ENCODE measurements at places on chromosomes 7 and 10.
A peak's percentile ranks its signal among the peaks of the same experiment; 100 is the strongest.

GRCh38 chr7:117841611-117842010 is 31.6 kb downstream of the CTTNBP2 start:
- no peak for DNase-seq

DNA sequence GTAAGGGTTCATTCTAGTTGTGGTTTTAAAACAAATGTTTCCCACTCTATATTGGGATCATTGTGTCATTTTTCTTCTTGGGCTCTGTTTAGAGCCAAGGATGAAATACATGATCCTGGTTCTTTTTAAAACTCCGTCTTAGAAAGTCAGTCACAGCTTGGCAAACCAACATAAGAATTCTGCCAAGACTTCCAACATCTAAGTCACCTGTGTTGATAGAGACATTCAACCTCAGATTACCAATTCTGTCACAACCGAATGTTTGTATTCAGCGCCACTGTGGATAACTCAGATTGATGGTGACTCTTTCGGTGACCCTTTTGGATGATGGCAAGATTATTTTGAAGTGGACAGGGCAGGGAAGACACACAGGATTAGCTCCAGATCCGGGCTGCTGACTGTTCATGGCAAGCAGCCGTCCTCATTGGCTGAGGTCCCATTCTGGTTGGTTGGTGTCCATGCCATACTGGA is 255.4 kb downstream of the ARHGAP21 start:
- DNase-seq: peak; percentile 25

- no peak for DNase-seq
These were observed 60.9 kb downstream of the CALML3 start for GRCh38 chr10:5585517-5586206.

DNA sequence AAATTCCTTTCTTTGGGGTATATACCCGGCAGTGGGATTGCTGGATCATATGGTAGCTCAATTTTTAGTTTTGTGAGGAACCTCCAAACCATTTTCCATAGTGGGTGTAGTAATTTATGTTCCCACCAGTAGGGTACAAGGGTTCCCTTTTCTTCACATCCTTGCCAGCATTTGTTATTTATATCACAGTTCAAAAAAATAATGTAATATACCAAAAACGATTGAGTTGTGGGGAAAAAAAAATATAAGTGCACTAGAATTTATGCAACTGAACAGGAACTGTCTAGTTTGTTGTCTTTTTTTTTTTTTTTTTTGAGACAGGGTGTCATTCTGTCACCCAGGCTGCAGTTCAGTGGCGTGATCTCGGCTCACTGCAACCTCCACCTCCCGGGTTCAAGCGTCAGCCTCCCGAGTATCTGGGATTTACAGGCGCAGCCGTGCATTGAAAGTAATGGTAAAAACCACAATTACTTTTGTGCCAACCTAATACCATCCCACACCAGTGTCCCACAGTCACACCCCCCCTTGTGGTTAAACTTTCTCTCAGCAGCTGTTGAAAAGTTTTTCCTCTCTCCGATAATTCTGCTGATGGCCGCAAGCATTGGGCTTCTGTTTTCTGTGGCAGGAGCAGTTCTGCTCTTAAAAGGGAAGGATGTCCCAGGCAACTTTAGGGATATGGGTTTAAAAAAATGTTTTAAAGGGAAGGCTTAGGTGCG is 6.8 kb upstream of the LAT2 start:
- peak; percentile 38 for DNase-seq

DNA sequence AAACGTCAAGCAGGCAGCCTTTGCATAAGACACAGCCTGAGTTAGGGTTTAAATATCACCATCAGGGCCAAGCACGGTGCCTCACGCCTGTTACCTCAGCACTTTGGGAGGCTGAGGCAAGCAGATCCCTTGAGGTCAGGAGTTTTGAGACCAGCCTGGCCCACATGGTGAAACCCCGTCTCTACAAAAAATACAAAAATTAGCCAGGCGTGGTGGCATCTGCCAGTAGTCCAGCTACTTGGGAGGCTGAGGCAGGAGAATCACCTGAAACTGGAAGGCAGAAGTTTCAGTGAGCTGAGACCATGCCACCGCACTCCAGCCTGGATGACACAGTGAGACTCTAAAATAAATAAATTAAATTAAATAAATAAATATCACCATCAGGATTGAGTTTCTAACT is 33.0 kb downstream of the SRPK2 start:
- DNase-seq: no peak

GRCh38 chr7:150358433-150358832 is 10.2 kb upstream of the REPIN1 start:
- no peak for DNase-seq

GRCh38 chr7:131586259-131586658 is 29.8 kb upstream of the PODXL start:
- DNase-seq: no peak

GRCh38 chr10:126208726-126209302 is 179.5 kb downstream of the ADAM12 start:
- no peak for DNase-seq

GRCh38 chr7:30765408-30765807 is 5.8 kb upstream of the MINDY4 start:
- no peak for DNase-seq

DNA sequence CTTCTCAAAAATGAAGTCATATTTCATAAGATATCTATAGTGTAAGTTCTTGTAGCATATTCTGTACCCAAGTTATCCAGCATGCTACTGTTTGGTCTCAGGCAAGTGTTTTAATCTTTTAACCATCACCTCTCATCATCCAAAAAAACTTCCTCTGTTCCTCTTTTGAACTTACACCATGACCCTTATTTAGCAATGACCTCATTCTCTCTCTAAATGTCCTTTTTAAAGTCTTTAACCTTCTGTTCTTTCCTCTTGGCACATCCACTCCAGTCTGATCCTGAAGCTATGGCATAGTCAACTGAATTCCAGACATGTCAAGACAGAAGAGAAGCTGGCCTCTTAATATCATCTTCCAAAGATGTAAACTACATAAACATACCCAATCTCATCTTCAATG is 26.2 kb downstream of the PPP3CB start:
- no peak for DNase-seq

- no peak for DNase-seq
These were observed 22.9 kb downstream of the RBM33 start for GRCh38 chr7:155667241-155667829.

GRCh38 chr7:136958016-136958415 is 89.6 kb downstream of the CHRM2 start:
- DNase-seq: no peak

GRCh38 chr7:106346678-106347217 is 62.0 kb upstream of the NAMPT start:
- DNase-seq: peak; percentile 37

DNA sequence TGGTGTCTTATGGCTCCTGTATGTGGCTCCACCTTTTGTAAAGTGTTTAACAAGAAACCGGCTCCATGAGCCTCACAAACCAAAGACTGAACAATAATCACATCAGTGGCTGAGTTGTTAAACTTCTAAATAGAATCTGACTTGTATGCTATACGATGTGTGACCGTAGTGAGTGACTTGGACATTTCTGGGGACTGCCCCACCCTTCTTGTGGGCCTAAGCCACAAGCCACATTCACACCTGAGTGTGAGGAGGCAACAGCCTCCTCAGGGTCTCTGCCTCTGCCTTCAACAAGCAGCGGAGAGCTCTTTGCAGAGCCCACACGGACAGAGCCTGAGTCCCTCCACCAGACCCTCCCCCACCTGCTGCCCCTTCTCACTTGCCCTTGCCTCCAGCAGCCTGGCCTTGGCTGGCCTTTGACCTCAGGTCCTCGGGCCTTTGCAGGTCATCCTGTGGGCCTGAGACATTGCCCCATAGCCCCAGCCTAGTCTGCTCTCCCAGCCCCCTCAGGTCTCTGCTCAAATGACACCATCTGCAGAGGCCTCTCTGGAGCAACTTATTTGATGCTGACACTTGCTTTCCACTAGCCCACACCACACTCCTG is 156.8 kb upstream of the TNS3 start:
- no peak for DNase-seq

DNA sequence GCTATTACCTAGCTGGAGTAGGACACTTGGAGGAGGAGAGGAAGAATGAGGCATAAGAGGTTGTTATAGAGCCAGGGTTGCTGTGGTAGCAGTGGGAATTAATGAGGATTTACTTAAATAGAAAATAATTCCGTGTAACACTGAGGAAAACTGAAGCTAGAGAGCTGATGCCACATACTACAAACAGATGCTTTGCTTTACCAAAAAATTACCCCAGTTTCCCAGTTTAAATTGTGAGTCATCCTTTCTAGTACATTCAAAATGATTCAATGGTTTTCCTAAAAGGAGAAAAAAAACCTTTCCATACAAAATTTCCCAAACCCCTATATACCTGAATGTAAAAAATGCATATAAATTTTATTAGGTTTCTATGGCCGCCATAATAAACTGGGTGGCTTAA is 58.3 kb downstream of the ZNF518A start:
- no peak for DNase-seq

- no peak for DNase-seq
These were observed 154.6 kb downstream of the ZNF438 start for GRCh38 chr10:30877111-30877510.

- DNase-seq: no peak
These were observed 294.3 kb downstream of the CTNNA3 start for GRCh38 chr10:67401711-67402110.

DNA sequence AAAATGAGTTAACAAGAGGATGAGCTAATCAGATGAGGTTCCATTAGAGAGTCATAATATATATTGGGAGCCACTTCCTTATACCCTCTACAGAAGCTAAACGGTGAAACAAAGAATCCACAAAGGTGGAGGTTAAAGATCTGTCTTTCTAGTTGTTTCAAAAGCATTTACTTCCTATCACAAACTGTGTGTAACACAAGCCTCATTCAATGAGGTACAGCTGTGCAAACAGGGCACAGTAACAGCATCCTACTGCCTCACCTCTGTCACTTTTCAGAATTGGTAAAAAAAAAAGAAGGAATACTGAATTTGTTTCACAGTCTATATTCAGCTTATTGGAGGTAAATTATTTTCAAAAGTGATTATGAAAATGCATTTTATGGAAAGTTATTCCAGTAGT is 128.7 kb downstream of the AGMO start:
- DNase-seq: no peak

DNA sequence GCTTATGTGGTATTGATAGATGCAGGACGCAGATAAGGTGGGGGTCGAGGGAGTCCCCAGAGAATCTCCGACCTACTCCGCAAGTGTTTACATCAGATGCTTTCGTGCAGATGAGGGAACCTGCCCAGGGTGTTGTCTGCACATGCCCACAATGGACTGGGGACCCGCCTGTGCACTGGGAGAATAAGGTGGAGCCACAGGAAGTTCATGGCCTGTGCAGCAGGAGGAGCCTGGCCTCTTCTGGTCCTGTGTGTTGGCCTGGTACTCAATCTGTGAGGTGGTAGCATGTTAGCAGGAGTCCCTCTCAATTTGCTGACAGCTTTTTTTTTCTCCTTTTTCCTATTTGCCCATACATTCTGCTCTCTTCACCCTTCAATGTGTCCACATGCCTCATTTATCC is 54.1 kb upstream of the AKR1C1 start:
- no peak for DNase-seq

GRCh38 chr7:91847876-91848588 is 32.5 kb downstream of the MTERF1 start:
- DNase-seq: no peak

DNA sequence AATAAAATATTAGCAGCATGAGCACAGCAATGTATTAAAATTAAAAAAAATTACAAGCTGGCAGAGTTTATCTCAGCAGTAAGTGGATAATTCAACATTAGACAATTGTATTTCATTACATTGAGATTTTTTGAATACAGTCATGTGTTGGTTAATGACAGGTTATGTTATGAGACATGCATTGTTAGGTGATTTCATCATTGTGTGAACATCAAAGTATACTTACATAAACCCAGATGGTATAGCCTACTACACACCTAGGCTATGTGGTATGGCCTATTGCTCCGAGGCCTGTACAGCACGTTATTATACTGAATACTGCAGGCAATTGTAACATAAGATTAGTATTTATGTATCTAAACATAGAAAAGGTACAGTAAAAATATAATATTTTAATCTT is 29.7 kb downstream of the CCDC6 start:
- no peak for DNase-seq

- DNase-seq: no peak
These were observed 140.9 kb upstream of the NRBF2 start for GRCh38 chr10:62992145-62992721.

DNA sequence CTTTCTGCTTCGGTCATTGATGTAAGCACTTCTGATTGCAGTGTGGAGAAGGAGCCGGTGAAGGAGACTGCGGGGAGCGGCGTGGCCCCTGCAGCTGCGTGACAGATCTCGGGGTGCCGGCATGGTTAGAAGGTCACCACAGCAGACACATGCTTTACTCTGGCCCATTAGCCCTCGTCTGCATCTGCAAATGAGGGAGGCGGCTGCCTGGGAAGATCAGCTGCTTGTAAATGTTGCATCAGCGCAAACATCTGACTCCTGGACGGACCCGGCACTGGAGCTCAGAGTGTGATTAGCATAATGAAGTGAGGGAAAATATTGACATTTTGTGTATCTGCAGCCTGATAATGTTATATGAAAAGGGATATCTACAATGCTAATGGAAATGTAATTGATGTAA is 30.5 kb upstream of the MNX1 start:
- no peak for DNase-seq

- DNase-seq: no peak
These were observed 148.3 kb upstream of the GPR26 start for GRCh38 chr10:123517901-123518300.

DNA sequence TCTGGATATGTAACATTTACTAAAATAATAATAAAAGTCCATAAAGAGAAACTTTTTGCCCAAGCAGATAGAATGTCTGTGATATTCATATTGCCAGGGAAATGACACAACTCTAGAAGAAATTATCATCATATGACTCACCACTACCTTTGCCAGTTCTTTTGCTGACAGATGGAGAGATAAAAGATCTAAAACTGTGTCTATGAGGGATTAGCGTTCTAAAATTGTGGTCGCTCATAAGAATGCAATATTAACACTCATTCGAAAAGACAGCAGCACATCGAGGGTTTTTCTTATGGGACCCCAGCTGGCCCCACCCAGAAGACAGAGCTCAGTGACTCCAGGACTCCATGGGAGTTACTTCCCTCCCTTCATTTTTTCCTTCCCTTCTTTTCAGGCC is 16.6 kb upstream of the LANCL2 start:
- no peak for DNase-seq

- no peak for DNase-seq
These were observed 24.5 kb upstream of the KLF14 start for GRCh38 chr7:130758429-130759056.

DNA sequence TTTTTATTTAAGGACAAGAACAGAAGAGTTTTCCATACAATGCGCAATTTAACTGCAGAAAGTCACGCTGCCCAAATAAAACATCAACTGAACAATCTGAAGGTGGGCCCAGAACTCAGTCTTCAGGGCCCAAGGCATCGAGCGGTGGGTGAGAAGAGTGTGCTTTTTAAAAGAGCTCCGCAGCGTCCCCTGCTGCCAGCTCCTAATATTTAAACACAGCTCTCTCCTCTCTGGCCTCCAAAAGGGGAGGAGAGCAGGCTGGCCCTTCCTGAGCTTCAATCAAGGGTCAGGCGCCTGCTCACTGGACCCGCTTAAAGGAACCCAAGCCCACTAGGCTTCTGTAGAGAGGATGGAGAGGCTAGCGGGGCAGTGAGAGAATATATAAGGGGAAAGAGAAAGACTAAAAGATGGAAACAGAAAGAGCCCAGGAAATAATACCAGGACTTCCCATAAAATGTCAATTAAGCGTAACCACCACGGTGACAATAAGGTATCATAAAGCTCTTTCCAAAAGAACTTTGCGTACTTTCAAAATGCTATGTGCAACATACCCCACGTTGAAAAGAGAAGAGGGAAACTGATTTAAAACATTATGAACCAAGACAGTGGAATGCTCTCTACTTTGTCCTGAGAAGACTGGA is 2.8 kb downstream of the FAM53B start:
- peak; percentile 82 for DNase-seq

GRCh38 chr10:118832241-118832651 is 77.5 kb upstream of the CACUL1 start:
- peak; percentile 38 for DNase-seq

Measured in mucosa of gallbladder (tissue), 1 donor.